ENCODE measurements at places on chromosomes 7 and 10.

DNA sequence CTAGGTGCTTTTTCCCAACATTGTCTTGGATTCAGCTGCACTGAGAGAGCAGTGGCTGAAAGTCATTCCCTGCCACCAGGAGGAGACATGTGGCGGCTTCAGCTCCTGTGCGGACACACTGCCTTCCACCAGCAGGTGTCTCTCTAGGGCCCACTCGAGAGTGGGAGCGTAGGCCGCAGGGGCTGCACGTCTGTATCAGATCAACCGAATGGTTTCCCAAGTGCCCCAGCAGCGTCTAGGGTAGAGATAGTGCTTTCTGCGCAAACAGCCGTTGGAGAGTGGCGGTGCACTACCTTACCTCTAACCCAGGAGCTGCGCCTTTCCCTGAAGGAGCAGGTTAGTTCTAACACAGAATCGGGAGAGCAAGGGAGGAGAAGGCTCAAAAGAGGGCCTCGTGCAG lies 31.7 kb downstream of the PAPOLB start:
- peak; percentile 44 for DNase-seq

DNA sequence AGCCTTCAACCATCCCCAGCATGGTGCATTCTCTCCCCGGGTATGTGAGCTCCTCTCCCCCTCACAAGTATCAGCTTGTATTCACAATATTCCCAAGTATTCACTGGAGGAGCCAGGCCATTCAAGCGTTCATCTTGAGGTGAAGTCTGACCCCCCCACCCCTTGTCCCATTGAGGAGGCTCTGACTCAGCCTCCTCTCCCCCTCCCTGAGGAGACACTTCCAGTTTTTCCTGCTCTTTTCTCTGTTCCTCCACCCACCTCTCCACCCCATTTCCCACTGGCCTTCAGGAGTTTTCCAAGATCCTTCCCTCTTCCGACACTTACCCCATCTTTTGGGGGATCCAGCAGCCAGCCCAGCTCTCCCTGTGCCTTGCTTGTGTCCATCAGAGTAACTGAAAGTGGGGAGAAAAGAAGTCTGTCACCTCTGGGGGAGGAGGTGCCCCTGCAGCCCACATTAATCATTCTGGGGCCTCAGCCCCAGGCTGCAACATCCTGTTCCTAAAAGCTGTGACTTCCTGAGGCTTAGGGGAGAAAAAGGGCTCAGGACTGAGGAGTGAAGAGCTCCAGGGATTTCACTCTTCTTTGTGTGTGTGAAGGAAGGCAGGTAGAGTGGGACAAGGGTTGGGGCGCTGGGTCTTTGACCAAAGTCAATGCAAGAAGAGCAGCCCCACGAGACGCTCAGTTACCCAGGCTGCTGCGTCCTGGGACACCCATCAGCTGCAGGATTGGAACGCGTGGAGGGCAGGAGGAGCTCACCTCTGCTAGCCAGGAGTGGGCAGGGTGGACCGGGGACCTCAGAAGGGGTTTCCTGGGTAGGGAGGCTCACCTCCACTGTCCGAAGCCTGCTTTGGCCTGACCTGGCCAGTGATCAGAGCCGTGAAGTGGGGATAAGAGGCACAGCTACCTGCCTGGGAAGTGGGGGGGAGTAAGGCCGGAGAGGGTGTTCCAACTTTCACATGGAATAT lies 1.1 kb downstream of the EPHA1 start:
- no peak for DNase-seq

- no peak for DNase-seq
Measured at GRCh38 chr7:21538936-21539495, 3.8 kb upstream of the DNAH11 start.

- DNase-seq = no peak
Measured at GRCh38 chr10:58508316-58508715, 4.4 kb upstream of the BICC1 start.

- DNase-seq = no peak
Measured at GRCh38 chr7:1370738-1371137, 88.5 kb downstream of the MICALL2 start.

- no peak for DNase-seq
Measured at GRCh38 chr10:6383096-6383812, 180.5 kb downstream of the PFKFB3 start.

GRCh38 chr7:30730996-30731395 lies 20.9 kb upstream of the INMT start:
- no peak for DNase-seq

DNA sequence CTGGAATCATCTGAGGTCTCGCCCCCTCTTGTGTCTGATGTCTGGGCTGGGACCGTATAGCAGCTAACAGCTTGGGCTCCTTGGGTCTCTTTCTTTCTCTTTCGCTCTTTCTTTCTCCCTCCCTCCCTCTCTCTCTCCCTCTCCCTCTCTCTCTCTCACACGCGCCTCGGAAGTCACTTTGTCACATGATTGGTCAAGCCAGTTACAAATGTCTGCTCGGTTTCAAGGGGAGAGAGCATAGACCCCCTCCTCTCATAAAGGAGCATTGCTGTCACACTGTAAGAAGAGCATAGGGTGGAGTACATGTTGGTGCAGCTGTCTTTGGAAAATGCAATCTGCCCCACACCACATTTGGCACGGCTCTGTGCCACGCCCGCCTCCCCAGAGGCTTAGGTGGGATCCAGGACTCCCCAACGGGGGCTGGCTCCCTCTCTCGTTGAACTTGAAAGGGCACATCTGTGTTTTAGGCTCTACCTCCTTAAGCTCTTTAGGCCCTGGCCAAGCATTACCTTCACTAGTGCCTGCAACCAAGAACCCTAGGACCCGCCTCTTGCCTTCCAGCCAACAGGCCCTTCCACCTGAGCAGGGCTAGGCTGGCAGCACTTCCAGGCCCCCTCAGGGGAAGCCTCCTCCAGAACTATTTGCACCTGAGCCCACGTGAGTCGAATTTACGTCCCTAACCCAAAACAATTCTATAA lies 61.9 kb upstream of the CACUL1 start:
- no peak for DNase-seq

- DNase-seq = no peak
Measured at GRCh38 chr7:137331378-137331777, 12.2 kb downstream of the PTN start.

- no peak for DNase-seq
Measured at GRCh38 chr7:115968596-115968995, 62.0 kb downstream of the TFEC start.

DNA sequence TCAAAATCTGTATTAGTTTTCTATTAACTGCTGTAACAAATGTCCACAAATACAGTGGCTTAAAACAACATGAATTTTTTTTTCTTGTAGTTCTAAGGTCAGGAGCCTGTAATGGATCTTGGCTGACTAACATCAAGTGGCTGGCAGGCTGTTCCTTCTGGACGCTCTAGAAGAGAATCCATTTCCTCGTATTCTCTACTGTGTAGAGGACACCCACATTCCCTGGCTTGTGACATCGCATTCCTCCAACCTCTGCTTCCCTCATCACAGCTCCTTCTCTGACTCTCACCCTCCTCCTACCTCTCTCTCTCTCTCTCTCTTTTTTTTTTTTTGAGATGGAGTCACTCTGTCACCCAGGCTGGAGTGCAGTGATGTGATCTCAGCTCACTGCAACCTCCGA lies 4.8 kb upstream of the CALHM1 start:
- DNase-seq = no peak
